ENCODE measurements at places on chromosomes 6 and 20. TPM values are rescaled to one million over a fixed set of nuclear protein-coding genes. Genes with fewer than 3 reads are reported as not detected.

Gene ZNF831
- total RNA-seq: 0.71 TPM

- no peak for DNase-seq
These were observed 13.3 kb downstream of the RSPH9 start for GRCh38 chr6:43658161-43658560.

GRCh38 chr20:49160057-49160929 lies 27.8 kb downstream of the STAU1 start:
- no peak for DNase-seq

GRCh38 chr6:11227698-11228097 lies 4.8 kb downstream of the NEDD9 start:
- DNase-seq: no peak

DNA sequence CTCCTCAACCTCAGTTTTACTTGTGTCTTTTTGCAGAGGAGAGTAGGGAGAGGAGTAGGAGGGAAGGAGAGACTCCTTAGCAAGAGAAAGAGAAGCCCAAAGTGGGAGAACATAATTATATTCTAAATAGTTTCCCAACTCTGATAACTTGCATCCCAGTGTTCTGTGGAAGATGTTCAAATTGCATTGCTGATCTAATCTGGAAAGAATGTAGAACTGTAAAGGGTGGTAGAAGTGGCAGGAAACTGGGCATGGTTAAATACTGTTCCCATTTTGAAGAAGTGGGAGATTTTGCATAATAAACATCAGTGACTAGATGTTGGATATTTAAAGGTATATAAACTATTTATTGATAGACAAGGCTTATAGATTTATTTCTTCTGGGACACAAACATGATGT lies 42.6 kb upstream of the HMGN3 start:
- no peak for DNase-seq

Gene SNAI1
- total RNA-seq: 1.1 TPM

GRCh38 chr20:24963672-24964505 lies 14.8 kb downstream of the CST7 start:
- DNase-seq: peak; percentile 46

Gene GLP1R
- total RNA-seq: not detected

Gene SLC32A1
- not detected for total RNA-seq

DNA sequence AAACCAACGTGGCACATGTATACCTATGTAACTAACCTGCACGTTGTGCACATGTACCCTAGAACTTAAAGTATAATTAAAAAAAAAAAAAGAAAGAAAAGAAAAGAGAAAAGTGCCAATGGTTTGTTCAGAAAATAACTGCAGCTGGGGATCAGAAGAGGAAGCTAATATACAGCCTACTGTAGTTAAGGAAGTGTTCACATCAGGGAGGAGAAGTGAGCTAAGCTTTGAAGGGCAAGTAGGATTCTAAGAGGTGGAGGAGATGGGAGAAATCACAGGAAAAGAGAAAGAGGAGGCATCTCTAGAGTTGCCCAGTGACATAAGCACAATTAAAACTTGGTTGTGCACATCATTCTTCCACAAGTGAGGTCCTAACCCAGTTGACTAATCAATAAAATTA lies 214.4 kb upstream of the DTNBP1 start:
- no peak for DNase-seq

DNA sequence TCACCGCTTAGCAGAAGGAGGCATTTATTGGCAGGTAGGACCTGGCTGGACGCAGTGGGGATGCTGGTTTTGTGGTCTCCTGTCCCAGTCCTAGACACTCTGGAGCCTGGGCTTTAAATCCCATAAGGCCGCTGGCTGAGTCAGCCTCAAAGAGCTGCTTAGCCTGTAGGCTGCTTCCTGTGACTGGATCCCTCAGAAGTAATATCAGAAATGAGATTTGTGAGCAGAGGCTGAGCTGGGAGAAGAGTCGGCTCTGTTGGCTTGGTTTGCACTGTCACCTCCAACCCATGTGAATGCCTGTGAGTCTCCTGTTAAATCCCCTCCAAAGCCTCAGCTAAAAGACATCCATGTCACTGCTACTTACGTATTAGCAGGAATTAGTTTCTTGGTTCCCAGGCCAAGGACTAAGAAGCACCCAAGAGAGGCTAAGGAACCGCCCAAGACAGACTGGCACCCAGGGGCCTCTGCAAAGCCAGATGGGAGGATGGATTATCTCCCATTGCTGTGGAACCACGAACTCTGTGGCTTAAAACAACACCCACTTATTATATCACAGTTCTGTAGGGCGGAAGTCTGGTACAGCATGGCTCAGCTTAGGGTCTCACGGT lies 289.4 kb downstream of the CDC5L start:
- no peak for DNase-seq

Gene SOX18
- 5.5 TPM for total RNA-seq

Measured in sigmoid colon (tissue), 7 donors.